ENCODE measurements at places on chromosomes 6 and 20.

DNA sequence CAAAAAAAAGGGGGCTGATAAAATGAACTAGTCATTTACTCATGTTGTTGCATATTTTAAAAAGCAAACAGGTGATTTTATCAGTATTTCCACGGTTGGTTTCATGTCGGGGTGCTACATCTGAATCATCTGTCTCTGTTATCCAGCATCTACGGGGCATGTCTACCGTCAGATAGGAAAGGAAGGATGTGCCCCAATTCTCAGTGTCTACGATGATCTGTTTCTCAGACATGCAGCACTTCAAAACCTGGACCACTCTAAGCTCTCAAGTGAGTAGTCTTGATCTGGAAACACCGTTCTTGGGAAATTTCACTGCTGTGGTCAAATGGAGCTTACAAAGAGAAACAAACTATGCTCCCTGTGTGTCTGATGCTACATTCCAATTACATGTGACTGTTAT, 240.3 kb upstream of the TAB2 start:
- DNase-seq = peak; percentile 62

DNA sequence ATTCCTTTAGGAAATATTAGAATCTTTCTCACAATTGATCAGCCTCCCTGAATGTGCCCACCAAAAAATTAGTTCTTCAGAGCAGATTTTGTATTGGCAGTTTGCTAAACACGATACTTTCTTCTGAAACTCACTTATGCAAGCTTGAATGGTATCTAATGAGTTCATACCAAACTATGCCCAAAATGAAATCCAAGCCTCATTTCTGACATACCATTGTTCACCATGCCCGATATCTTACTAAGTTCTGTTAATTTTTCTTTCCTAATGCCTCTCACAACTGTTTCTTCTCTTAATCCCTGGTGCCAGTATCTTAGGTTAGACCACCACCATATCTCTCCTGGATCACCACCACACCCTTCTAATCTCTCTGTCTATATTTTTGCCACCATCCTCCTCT, 755.9 kb downstream of the KIF16B start:
- DNase-seq = no peak

- peak; percentile 23 for DNase-seq
Measured at GRCh38 chr6:43129434-43130194, 41.5 kb upstream of the SRF start.

- peak; percentile 63 for DNase-seq
Measured at GRCh38 chr6:305371-306206, 13.3 kb downstream of the DUSP22 start.

- DNase-seq = no peak
Measured at GRCh38 chr20:6855796-6856195, 88.3 kb downstream of the BMP2 start.

DNA sequence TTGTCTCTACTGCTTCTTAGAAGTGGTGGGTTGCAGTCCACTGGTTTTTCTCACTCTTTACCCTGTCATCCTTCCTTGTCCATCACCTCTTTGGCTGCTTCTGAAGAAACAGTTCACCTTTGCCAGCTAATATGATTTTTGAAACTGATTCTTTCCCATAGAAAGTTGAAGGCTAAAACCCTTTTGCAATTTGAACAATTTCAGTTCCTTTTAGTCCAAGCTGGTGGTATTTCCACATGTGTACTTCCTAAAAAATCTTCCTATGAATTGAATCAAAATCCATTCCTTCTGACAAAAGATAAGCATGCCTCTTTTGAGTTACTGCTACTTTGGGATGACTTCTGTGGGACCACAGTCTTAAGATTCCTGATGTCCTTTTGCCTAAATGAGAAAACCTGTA, 210.0 kb upstream of the MAN1A1 start:
- no peak for DNase-seq

GRCh38 chr6:148599967-148600426, 146.8 kb upstream of the UST start:
- no peak for DNase-seq

GRCh38 chr20:48190757-48191156, 405.5 kb upstream of the SULF2 start:
- no peak for DNase-seq

GRCh38 chr6:162777091-162777490, 49.3 kb downstream of the PACRG start:
- DNase-seq = no peak

GRCh38 chr6:137423451-137424168, 70.6 kb downstream of the OLIG3 start:
- DNase-seq = no peak

- DNase-seq = no peak
Measured at GRCh38 chr6:95227351-95227750, 350.0 kb upstream of the MANEA start.

- DNase-seq = no peak
Measured at GRCh38 chr6:150883521-150883920, 18.0 kb downstream of the MTHFD1L start.

DNA sequence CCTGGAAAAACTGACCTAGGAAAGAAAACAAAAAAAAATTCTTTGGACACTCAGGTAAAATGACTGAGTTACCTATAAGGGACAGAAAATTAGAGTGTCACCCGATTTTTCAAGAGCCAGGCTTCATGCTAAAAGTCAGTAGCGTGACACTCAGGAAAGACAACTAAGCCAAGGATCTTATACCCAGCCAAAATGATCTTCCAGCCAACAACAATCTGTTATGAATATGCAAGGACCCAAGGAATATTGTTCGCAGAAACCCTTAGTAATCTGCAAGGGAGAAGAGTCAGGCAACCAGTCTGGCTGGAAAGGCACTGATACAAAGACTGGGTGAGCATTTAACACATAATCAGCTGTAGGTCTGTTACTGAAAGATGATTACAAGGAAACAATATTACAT, 203.6 kb downstream of the GMPR start:
- DNase-seq = no peak

- no peak for DNase-seq
Measured at GRCh38 chr6:20370801-20371200, 30.9 kb upstream of the E2F3 start.

- no peak for DNase-seq
Measured at GRCh38 chr6:107660839-107661238, 163.3 kb downstream of the SCML4 start.

- DNase-seq = no peak
Measured at GRCh38 chr6:37382994-37383765, 29.4 kb downstream of the RNF8 start.

DNA sequence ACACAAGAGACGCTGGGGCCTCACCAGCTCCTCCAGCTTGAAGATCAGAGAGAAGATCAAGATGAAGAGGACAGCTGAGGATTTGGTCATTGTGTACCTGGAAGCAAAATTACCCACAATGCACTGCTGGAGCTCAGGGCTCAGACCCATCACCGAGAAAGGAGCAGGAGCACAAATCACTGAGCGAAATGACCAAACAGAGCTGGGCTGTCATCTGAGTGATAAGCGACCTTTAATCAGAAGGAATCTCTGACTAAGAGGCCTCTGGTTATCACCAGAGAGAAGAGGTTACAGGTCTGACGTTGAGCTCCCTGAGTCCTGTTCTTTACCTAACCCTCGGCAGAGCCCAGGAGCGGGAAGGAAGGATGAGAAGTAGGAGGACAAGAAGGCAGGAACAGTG, 47.5 kb upstream of the CDH22 start:
- DNase-seq = no peak

DNA sequence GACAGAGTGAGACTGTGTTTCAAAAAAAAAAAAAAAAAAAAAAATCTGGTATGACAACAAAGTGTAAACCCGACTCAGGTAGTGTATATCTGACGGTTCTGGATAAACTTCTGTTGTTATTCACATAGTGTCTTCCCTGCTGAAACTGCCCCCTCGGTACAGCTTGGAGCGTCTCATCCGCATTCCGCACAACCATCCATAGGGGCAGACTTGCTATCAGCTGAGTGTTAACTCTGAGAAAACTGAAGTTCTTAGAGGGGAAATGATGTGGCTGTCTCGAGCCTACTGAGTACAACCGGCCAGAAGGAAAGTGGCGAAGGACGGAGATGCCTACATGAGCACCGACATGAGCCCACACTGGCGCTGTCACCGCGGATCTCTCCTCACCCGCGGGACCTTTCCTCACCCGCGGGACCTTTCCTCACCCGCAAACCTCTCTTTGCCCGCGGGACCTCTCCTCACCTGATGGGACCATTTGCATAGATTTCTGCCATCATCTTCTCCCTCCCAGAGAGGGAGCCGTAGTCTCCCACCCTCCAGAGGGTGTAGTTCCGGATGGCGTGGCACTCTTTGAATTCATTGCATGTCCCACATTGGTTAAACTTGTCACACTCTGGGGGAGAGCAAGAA, 9.8 kb downstream of the CTSZ start:
- no peak for DNase-seq

DNA sequence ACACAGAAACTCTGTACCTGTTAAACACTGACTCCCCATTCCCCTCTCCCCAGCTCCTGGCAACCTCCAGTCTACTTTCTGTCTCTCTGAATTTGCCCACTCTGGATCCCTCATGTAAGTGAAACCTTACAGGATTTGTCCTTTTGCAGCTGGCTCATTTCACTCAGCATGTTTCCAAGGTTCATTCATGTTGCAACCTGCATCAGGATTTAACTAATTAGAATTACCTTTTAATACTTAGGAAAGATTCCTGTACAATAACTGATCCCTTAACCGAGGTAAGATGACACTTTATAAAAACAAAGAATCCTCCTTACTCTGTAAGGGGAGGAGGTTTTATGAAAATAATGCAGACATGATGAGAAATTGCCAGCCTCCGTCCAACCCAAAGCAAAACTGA, 113.1 kb upstream of the MTHFD1L start:
- no peak for DNase-seq

Data from activated CD4-positive, alpha-beta T cell treated with anti-CD3 and anti-CD28 coated beads, Interleukin-10, Interleukin-2, amounts not matched to agents 100 ng/mL and 50 ng/mL, durations not matched to agents 16 hours and 8 hours (primary cell).